ENCODE measurements at places on chromosomes 6 and 20.

DNA sequence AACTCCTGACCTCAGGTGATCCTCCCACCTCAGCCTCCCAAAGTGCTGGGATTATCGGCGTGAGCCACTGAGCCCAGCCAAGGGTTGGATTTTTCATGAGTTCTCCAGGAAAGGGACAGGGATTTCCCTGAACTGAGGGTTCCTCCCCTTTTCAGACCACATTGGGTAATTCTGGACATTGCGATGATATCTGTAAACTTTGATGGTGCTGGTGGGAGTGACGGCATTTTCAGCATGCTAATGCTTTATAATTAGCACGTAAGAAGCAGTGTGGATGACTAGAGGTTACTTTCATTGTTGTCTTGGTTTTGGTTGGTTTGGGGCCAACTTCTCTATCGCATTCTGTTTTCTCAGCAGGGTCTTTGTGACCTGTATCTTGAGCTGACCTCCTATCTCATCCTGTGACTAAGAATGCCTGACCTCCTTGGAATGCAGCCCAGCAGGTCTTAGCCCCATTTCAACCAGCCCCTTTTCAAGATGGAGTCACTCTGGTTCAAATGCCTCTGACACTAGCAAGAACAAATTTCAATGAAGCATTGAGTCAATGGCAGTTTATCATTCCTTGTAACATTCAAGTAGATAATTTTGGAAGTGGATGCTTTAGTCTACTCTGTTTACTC lies 156.5 kb downstream of the TTLL2 start:
- DNase-seq, result no peak

GRCh38 chr6:116531675-116532570 lies 13.6 kb downstream of the TRAPPC3L start:
- DNase-seq, result peak; percentile 20

GRCh38 chr20:41145821-41146620 lies 8.7 kb downstream of the PLCG1 start:
- DNase-seq, result no peak

GRCh38 chr6:95923518-95923917 lies 92.3 kb upstream of the FUT9 start:
- no peak for DNase-seq

GRCh38 chr6:67757465-67758033 lies 877.5 kb upstream of the ADGRB3 start:
- DNase-seq, result no peak

DNA sequence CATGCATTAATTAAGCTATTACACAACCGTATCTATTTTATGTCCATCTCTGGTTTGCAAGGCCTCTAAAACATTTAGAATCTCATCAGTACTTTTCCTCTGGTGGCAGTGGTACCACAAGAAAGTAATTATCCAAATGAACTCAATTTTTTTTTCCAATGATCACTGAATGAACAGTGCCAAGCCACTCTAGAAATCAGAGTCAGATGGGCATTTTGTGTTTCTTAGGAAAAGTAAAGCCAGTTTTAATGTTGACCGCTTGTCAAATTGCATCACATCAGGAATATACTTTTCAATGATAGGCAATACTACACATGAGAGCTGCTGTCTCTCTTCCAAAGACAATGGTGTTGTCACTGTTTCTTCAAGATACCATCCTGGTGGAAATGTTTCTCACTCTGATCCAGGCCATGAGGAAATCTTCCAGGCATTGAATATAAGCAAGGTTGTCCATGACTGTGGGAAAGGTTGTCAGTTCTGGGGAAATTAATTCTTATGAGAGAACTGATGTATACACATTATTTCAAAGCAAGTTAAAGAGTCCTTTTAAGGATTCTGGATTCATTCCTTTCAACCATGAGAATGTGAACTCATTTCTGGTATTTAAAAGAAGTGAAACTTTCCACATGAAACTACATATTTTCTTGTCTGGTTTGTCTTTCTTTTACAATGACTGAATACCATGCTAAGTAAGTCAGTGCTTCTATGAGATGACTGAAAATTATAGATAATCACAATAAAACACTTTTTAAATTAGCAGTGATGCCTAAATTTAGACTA lies 108.8 kb upstream of the TCF21 start:
- no peak for DNase-seq
